NCI-H446 treated with DMSO at 0.1 percent for 48 hours (cell line): ENCODE measurements at places on chromosomes 4 and X.

DNA sequence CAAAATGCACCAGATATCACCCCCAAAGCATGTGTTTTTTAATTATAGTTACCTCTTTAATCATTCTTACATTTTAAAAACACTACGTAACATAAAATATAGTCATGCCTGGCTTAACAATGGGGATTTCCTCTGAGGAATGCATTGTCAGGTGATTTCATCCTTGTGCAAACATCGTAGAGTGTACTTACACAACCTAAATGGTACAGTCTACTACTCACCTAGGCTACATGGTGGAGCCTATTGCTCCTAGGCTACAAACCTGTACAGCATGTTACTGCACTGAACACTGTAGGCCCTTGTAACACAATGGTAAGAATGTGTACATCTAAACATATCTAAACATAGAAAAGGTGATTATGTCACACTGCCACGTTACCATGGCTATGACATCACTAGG lies 208.6 kb downstream of the SPOCK3 start:
- no peak for DNase-seq

DNA sequence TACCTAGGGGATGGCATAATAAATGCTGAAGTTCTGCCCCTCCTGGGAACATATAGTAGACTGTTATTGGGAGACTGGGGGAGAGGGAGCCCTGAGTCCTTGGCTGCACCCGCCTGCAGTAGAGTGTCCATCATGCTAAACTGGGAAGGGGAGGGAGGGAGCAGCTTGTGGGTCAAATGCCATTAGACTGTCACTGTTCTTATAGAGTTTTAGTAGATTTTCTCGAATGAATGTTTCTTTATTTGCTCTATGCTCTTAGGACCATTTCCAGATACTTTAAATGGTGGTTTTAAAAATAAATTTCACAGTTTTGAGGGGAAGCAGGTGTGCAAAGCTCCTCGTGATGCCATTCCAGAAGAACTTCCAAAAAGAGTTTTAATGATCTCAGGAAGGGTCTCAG lies 111.6 kb upstream of the USP9X start:
- DNase-seq = no peak

GRCh38 chr4:88775026-88775425 lies 77.4 kb upstream of the NAP1L5 start:
- DNase-seq = no peak

DNA sequence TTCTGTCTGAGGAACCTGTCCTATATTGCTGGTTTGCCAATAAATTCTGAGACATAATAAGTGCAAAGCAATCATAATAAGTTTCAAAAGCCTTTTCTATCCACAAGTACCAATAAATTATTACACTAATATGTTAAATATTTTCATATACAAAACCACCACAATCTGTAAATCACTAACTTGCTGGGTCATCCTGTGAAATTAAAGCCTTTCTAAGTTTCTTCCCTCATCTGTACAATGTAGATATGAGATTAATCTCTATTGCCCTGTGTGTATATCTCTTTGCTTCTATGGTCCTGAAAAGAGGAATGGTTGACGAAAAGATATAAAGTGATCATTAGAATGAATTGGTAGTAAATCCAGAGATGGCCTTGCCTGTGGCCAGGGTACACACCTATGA lies 231.6 kb downstream of the NR3C2 start:
- DNase-seq = no peak

- DNase-seq = no peak
Observed at GRCh38 chr4:141142423-141142822, 9.2 kb upstream of the RNF150 start.

- DNase-seq = no peak
Observed at GRCh38 chrX:40539214-40540142, 41.3 kb upstream of the ATP6AP2 start.
